ENCODE measurements at places on chromosomes 3 and 15.

DNA sequence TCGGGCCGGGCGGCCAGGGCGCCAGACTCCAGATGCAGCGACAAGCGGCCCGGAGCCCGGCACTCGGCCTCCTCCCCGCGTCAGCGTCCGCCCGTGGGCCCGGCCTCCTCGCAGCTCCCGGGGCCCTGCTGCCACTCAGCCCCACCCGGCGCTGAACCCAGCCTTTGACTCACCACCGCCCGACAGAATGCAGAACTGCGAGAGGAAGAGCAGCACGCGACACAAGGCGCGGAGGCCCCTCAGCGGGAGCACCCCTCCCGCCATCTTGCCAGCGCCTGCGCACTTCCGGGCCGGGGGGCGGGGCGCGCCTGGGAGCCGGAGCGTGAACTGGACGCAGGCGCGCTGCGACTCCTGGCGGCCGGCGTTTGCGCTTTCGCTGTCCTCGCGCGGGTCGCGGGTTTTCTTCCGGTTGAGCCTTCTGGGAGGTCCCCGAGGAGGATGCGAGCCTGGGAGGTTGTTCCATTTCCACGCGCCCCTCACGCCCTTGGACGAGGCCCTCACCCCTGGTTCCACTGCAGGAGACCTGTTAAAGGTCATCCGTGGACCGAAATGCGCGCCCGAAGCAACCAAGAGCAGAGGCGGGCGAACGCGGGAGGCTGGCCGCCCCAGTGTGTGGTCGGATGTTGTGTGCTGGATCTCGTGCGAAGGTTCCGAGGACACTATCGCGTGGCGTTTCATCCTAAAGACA, at the start of gene TM2D3:
TSS of gene TM2D3 (minus strand) at position 284 of the 688 bp plus-strand sequence. CDS start at position 264, 20 bp downstream.
- peak; percentile 99 for DNase-seq

DNA sequence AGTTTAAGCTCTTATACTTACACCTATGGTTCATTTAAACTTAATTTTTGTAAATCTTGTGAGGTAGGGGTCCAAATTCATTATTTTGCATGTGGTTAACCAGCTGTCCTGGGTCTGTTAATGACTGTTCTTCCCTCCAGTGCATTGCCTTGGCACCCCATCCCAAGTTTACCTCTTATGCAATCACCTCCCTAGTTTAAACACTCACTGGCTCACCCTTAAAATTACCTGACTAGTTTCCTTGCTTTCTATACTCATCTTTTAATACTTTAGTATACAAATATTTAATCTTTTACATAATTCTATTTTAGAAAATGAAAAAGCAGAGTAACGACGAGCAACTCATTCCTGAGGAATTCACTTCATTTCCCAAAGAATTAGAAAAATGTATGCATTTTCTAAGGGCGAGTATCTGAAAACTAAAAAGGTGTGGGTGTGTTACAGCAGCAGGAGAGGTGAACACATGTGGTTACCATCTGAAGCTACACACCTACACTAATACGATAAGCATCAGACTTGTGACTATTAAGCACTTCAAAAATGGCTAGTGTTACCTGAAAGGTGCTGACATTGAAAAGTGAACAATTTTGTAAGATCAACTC, 33.7 kb downstream of the TJP1 start:
- DNase-seq: no peak

GRCh38 chr3:152835601-152836102, 721 bp downstream of the P2RY1 start:
- no peak for DNase-seq

GRCh38 chr3:147618691-147619090, 209.5 kb downstream of the ZIC1 start:
- DNase-seq: no peak

Data from activated T-cell treated with anti-CD3 and anti-CD28 coated beads, Interleukin-2, amount 50 U/mL, for 72 hours (primary cell).